ENCODE measurements at places on chromosomes 7 and 10.
A peak's percentile ranks its signal among the peaks of the same experiment; 100 is the strongest.

- DNase-seq = peak; percentile 44
These were observed at the start of gene ADAP1 for GRCh38 chr7:954330-955238. Gene ADAP1 (minus strand): TSS chr7:954680. CDS start chr7:954477, 203 bp downstream.

- DNase-seq = no peak
These were observed 19.6 kb downstream of the RGS10 start for GRCh38 chr10:119522747-119523426.

DNA sequence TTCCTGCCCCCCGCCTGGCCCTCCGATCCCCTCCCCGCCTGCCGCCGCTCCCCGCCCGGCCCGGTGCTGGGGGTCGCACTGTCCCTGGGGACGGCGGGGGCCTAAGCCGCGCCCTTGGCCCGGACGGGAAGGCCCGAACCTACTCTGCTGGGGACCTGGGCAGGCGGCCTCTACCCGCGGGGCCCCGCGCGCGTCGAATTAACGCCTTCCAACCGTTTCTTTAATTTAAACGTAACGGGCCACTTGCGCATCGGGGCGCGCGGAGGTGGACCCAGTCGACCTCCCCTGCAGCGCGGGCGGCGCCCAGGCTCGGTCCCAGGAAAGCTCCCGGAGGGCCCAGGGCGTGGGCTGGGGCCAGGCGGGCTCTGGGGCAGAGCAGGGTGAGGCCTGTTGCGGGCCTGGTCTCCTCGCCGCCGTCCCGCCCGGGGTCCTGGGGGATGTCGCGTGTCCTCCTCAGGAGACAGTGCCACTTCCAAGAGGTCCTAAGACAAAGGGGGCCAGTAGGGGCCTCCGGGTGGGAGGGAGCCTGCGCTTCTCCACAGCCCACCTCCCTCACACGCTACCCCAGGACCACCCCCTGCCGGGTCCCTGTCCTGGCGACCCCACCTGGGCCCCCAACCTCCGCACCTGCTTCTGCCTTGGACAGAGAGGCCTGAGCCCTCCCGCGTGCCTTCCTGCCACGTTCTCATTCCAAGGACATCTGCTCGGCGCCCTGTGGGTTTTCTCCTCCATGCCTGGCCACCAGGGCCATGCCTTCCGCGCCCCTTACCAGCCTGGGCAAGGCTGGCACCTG, 658 bp upstream of the PTPRN2 start:
- DNase-seq = no peak

- DNase-seq = no peak
These were observed 8.1 kb upstream of the FAM107B start for GRCh38 chr10:14782691-14783363.

- no peak for DNase-seq
These were observed 21.6 kb upstream of the SAR1A start for GRCh38 chr10:70191972-70192305.

GRCh38 chr7:125061776-125062397, 132.3 kb upstream of the POT1 start:
- no peak for DNase-seq

DNA sequence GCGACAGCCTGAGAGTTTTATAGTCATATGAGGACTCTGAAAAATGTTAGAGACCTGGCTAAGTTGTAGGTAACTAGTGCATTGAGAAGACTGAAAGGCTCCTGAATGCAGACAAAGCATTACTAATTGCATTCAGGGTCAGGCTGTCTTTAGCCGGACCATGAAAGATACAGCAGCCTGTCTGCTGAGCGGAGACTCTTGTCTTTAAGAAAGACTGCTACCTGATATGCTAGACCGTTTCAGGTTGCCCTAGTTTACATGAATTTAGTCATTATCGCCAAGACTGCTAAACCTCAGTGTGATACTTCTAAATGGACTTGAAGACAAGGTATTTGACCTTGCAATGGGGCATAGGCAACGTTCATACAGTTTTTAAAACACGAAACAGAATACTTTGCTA, 81.2 kb downstream of the BMPR1A start:
- DNase-seq = no peak

GRCh38 chr7:99141334-99141733, 2.6 kb downstream of the SMURF1 start:
- no peak for DNase-seq

DNA sequence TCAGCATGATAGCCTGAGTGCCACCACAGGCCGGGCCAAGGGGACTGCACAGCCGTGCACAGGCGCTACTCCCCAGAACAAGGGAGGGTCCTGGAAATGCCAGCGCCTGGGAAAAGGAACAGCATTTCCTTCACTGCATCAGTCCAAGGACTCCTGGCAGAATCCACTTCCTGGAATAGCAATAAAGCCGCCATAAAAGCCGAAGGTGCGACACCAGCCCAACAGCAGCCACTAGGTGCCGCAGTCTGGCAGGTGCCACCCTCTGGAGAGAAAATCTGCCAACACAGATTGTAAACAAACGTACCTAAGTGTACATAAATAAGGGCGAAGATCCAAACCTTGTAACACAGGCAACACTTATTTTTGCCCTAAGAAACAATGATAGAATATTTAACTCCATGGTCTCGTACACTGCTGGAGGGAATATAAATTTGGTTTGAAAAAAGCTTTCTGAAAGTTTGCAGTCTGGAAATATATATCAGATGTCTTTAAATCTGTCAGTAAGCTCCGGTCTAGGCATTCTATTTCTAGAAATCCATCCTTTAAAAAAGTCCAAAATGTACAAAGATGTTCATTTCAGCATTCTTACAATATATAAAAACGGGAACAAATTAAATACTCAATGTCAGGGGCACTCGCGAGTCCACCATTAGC, 22.2 kb downstream of the VOPP1 start:
- no peak for DNase-seq

- DNase-seq = no peak
These were observed 37.6 kb downstream of the TMEM168 start for GRCh38 chr7:112752576-112752975.

- DNase-seq = no peak
These were observed 184.0 kb upstream of the ADO start for GRCh38 chr10:62620491-62620890.

Measured in progenitor cell of endocrine pancreas (in vitro differentiated cells).